ENCODE measurements at places on chromosomes 6 and 20.

- no peak overlapping the region for H3K4me3 ChIP-seq
- DNase-seq = no peak
- peaks cover 46% of the 10 kb centered on the region for H3K36me3 ChIP-seq
- peaks cover 32% of the 10 kb centered on the region for H3K4me1 ChIP-seq
- no peaks in the 10 kb centered on the region for H3K27me3 ChIP-seq
Measured at GRCh38 chr20:34915131-34915530, 38.7 kb downstream of the ACSS2 start.

DNA sequence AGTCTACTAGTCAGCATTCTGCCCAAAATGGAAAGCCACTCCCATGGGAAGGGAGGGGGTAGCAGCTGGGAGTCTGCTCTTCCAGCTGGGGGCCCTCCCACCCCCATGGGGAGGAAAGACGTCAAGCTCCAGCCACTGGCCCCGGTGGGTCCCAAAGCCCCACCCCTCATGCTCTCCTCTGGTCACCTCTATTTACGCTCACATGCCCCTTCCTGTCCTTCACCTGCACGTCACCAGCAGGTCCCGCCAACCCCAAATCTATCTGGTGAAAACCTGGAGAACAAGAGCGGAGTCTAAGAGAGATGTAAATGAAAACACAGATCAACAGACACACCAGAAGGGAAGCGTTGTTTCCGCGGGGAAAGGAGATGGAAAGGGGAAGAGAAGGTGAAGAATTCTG lies 30.0 kb upstream of the ZBP1 start:
- H3K36me3 ChIP-seq = no peaks in the 10 kb centered on the region
- peaks cover 10% of the 10 kb centered on the region for H3K27me3 ChIP-seq
- H3K27ac ChIP-seq = no peak overlapping the region
- no peak for DNase-seq

DNA sequence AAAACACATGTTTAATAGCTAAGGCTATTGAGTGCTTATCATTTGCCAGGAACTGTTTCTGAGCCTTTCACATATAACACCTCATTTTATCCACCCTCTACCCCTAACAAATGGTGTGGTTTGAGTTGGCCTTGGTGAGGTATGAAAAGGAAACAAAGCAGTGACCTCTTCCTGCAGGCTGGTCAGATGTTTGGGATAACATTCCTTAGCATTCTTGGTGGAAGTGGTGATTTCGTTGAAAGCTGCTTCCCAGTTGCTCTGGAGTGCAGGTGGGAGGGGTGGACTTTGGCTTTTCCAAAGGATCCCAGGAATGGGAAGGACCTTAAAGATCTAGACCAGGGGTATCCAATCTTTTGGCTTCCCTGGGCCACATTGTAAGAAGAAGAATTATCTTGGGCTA lies 41.3 kb downstream of the CARMIL1 start:
- H3K4me3 ChIP-seq = no peak overlapping the region
- peaks cover 7% of the 10 kb centered on the region for H3K27me3 ChIP-seq
- no peaks in the 10 kb centered on the region for H3K36me3 ChIP-seq
- H3K27ac ChIP-seq = no peak overlapping the region
- no peaks in the 10 kb centered on the region for H3K4me1 ChIP-seq

GRCh38 chr6:104046426-104046825 lies 813.3 kb downstream of the HACE1 start:
- no peak for DNase-seq
- no peaks in the 10 kb centered on the region for H3K36me3 ChIP-seq
- no peak overlapping the region for H3K4me3 ChIP-seq
- H3K27me3 ChIP-seq = no peaks in the 10 kb centered on the region

DNA sequence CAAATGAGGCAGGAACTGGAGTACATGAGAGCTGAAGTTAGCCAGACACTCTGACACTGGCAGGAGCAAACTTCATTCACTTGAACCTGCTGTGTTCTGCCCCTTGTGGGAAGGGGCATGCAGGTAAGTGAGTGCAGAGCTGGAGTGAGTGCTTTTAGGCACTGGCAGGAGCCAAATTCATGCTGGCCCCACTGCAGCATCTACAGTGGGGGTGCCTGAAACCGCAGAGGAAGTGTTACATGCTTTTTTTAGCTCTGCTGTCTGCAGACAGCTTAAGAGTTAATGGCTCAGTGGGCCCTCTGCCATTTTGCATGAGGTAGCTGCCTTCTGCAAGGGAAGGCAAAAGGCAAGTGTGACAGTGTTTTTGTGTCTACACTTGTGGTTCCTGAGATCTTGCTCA lies 167.9 kb upstream of the SYNCRIP start:
- H3K4me1 ChIP-seq = no peaks in the 10 kb centered on the region
- DNase-seq = no peak
- H3K27ac ChIP-seq = no peak overlapping the region
- H3K36me3 ChIP-seq = no peaks in the 10 kb centered on the region

GRCh38 chr6:3696525-3697088 lies 54.9 kb downstream of the PXDC1 start:
- H3K4me1 ChIP-seq = no peaks in the 10 kb centered on the region
- no peaks in the 10 kb centered on the region for H3K36me3 ChIP-seq
- no peak overlapping the region for H3K4me3 ChIP-seq
- no peak overlapping the region for H3K27ac ChIP-seq

GRCh38 chr6:129598244-129599187 lies 111.5 kb downstream of the ARHGAP18 start:
- no peak overlapping the region for H3K4me3 ChIP-seq
- H3K27ac ChIP-seq = no peak overlapping the region
- H3K27me3 ChIP-seq = no peaks in the 10 kb centered on the region
- H3K4me1 ChIP-seq = peaks cover 4% of the 10 kb centered on the region
- H3K36me3 ChIP-seq = peaks cover 6% of the 10 kb centered on the region

GRCh38 chr20:44231713-44232468 lies 15.2 kb upstream of the GDAP1L1 start:
- H3K27me3 ChIP-seq = peaks cover 2% of the 10 kb centered on the region
- no peak for DNase-seq
- no peak overlapping the region for H3K27ac ChIP-seq

DNA sequence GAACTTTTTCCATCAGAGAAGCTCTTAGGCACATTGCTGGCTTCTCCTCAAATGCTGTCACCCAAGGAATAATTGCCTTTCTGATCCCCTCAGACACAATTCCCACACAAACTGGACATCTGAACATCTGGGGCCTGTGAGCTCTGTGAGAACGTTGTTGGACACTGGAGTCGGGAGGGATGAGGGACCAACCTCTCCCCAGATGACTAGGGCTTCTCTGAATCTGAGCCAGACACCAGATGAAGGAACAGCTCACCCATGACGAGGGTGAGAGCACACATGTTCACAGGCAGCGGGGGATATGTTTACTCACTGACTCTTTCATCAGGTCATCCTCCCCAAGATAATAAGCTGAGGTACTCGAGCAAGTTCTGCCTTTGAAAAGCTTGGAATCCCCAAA lies 283.9 kb upstream of the SUPT3H start:
- H3K36me3 ChIP-seq = peaks cover 11% of the 10 kb centered on the region
- peaks cover 71% of the 10 kb centered on the region for H3K4me1 ChIP-seq
- DNase-seq = no peak
- peak overlapping the region; percentile 39 for H3K27ac ChIP-seq

- no peaks in the 10 kb centered on the region for H3K4me1 ChIP-seq
- H3K27me3 ChIP-seq = no peaks in the 10 kb centered on the region
- H3K27ac ChIP-seq = no peak overlapping the region
- DNase-seq = no peak
- H3K36me3 ChIP-seq = no peaks in the 10 kb centered on the region
Measured at GRCh38 chr6:168971549-168971948, 282.1 kb downstream of the THBS2 start.

DNA sequence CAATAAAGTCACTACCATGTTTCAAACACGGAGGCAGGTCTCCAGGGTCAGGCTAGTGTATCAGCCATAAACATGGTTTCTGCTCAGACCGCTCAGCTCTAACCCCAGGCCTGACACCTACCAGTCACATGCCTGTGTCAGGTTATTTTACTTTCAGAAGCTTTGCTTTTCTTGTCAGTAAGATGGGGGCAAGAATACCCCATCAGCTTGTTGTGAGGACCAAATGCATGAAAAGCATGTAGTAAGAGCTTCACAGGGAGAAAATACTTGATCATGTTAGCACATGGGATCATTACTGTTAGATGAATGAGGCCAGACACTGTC lies 65.2 kb upstream of the PIM1 start:
- peaks cover 37% of the 10 kb centered on the region for H3K4me1 ChIP-seq
- no peaks in the 10 kb centered on the region for H3K36me3 ChIP-seq
- no peak for DNase-seq

GRCh38 chr20:14518648-14519047 lies 181.2 kb upstream of the FLRT3 start:
- no peaks in the 10 kb centered on the region for H3K36me3 ChIP-seq
- no peak overlapping the region for H3K27ac ChIP-seq
- DNase-seq = no peak

DNA sequence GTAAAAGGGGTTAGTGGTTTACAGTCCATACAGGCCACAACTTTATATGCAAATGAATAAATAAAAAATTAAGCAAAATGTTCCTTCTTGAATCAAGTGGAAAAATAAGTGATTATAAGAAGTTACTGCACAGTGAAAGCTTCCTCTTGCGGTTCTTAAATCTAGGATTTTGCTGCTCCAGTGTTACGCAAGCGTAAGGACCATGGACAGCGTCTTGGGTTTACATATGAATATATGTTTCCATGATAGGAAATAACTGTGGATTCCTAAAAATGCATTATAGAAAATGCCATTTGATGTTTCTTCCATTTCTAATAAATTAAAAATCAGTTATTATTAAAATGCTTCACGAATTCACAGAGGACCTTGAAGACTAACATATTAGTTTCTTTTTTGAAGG lies 176.6 kb upstream of the POU3F2 start:
- no peaks in the 10 kb centered on the region for H3K36me3 ChIP-seq
- H3K27ac ChIP-seq = no peak overlapping the region
- H3K27me3 ChIP-seq = no peaks in the 10 kb centered on the region
- no peak overlapping the region for H3K4me3 ChIP-seq

DNA sequence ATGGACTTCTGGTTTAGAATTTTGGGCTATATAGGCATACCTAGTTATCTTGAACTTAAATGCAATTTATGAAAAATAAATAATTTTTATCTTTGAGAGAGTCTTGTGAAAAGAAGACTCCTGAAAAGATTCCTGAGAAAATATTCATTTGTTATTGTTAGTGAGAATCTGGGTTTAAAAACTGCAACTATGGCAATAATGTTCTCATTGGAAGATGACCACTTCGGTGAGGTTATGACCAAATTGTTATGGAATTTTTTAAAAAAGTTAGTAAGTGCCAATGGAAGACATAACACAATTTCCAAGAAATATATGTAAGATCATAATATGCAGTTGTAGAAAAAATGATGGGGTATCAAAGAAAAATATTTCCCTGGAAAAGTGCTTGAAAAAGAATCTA lies 46.3 kb downstream of the GRIK2 start:
- no peak for DNase-seq
- H3K4me3 ChIP-seq = no peak overlapping the region
- H3K4me1 ChIP-seq = no peaks in the 10 kb centered on the region
- no peaks in the 10 kb centered on the region for H3K27me3 ChIP-seq

- H3K4me3 ChIP-seq = no peak overlapping the region
- no peaks in the 10 kb centered on the region for H3K36me3 ChIP-seq
- H3K27ac ChIP-seq = no peak overlapping the region
- H3K4me1 ChIP-seq = no peaks in the 10 kb centered on the region
- peaks cover 7% of the 10 kb centered on the region for H3K27me3 ChIP-seq
Measured at GRCh38 chr20:17452441-17452840, 78.7 kb downstream of the BFSP1 start.

DNA sequence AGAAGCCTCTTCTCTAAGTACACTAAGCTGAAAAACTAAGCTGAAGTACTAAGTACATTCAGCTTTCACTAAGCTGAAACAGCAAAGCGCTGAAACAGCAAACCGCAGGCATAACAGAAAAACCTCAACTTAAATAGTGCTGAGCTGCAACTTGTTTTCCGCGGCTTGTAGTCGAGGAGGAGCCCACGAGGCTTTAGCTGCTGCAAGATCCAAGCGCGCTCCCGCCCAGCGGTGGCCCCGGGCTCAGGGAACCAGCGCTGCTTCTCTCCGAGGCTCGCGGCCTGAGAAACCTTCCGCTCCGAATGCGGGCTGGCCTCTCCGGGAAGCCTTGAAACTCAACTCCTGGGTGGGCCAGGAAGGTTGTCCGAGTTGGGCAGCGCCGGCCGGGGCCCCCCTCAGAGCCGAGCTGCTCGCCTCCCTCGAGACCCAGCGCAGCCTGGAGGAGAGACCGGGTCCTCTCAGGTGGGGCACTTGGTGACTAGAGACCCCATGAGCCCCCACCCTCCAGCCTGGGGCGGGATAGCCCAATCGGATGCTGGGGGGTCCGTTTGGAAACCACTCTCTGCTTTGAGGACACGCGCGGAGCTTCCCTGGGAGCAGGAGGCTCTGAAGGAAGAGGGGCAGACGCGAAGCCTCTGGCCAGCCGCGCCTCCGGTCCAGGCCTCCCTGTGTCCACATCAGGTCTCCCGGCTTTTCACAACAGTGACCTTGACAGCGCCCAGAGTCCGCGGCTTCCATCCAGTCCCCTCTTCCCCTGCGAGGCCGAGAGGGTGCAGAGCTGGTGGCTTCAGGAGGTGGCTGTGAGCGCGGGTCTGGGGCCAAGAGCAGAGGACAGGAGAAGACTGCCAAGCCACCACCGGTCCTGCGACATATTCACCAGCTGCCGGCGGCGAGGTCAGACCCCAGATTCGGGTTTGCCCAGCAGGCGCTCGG lies 38.1 kb upstream of the HLA-E start:
- peak overlapping the region; percentile 63 for H3K4me3 ChIP-seq
- H3K4me1 ChIP-seq = peaks cover 22% of the 10 kb centered on the region
- H3K36me3 ChIP-seq = no peaks in the 10 kb centered on the region
- H3K27me3 ChIP-seq = peaks cover 89% of the 10 kb centered on the region

- DNase-seq = no peak
- no peak overlapping the region for H3K27ac ChIP-seq
- no peaks in the 10 kb centered on the region for H3K4me1 ChIP-seq
- H3K4me3 ChIP-seq = no peak overlapping the region
Measured at GRCh38 chr20:37651932-37652331, 41.9 kb upstream of the CTNNBL1 start.

DNA sequence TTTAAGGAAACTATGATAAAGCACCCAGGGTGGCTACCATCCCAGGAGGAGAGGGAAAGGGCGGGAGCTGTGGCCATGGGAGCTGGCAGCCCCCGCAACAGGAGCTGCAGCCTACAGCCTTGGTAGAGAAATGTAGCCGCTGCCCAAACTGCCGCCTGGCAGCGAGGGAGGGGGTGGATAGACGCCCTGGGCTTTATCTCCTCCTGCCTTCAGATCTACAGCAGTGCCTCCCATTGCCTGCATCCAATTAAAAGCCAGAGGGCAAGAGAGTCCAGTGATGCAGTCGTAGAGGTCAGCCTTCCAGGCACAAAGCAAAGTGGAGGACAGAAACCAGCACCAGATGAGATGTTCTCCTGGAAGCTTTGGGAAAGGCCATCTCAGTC lies 35.0 kb upstream of the ZFAND3 start:
- H3K4me1 ChIP-seq = peaks cover 5% of the 10 kb centered on the region
- no peaks in the 10 kb centered on the region for H3K36me3 ChIP-seq
- no peak for DNase-seq
- H3K27me3 ChIP-seq = peaks cover 37% of the 10 kb centered on the region
- H3K4me3 ChIP-seq = no peak overlapping the region

DNA sequence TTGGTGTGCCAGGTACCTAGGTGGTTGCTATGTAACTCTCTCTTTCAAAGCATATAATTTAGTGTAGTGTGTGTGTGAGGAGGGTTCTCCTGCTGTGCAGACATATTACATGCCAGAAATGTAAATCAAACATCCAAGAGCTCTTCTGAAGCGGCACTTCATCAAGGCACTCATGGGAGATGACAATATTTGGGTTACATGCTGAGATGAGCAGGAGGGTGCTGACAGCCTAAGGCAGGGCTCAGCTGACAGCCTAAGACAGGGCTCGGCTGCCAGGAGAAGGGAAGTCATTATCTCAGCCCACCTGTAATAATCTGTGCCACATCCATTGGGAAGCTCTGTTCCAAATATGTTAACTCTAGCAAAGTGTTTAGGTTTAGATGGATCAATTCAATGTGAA lies 39.1 kb downstream of the ADGRF5 start:
- H3K36me3 ChIP-seq = no peaks in the 10 kb centered on the region
- no peak for DNase-seq
- no peak overlapping the region for H3K4me3 ChIP-seq
- no peaks in the 10 kb centered on the region for H3K27me3 ChIP-seq
- H3K4me1 ChIP-seq = no peaks in the 10 kb centered on the region
- no peak overlapping the region for H3K27ac ChIP-seq
